Fibroblast of upper back skin (primary cell): ENCODE measurements at places on chromosomes 5 and 9.

- peak; percentile 5 for DNase-seq
Observed at GRCh38 chr9:21936161-21936560, 58.0 kb downstream of the CDKN2A start.

- DNase-seq: no peak
Observed at GRCh38 chr5:111685969-111686368, 71.0 kb downstream of the NREP start.

DNA sequence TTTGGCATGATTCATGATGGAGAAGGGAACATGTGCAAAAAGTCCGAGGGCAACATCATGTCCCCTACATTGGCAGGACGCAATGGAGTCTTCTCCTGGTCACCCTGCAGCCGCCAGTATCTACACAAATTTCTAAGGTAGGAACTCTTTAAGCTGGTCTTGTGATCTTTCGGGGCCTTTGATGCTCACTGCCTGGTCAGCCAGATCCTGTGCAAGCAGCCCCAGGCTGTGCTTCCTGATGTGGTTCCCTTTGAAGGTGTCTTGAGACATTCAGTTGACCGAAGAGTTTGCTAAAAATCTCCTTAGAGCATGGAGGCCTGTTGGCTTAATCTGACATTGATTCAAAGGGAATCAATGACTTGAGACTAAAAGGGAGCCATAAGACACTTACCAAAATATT is 60.0 kb downstream of the ADAMTS16 start:
- DNase-seq: no peak

DNA sequence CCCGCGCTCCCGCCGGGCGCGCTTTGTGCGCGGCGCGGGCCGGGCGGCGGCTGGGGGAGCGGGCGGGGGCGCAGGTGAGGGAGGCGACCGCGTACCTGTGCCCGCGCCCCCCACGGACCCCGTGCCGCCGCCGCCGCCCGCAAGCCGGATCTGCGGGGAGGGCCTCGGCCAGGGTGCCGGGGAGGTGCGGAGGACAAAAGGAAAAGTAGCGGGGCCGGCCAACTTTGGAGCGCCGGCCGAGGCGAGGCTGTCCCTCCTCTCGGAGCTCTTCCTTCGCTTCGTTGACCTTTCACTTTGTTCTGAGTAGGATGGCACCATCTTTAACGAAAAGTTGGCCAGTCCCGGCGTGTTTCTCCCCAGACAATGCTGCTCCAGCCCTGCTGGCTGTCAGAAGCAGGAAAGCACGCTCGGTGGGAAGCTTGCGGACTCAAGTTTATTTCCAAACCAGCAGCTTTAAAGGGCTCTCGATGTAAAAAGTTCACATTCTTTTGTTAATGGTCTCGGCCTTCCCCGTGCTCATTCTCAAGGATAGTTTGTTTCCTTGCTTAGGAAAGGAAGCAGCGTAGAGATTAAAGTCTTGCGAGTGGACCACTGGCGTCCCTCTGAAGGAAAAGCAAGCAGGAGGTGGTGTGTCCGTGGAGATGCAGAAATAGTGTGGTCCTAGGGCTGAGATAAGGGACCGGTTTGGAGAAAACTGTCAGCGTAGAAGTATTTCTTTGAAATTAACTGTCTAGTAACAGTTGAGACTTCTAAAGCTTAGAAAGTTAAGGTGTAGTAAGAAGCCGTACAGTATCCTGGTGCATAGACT is 639 bp downstream of the EHMT1 start:
- no peak for DNase-seq

DNA sequence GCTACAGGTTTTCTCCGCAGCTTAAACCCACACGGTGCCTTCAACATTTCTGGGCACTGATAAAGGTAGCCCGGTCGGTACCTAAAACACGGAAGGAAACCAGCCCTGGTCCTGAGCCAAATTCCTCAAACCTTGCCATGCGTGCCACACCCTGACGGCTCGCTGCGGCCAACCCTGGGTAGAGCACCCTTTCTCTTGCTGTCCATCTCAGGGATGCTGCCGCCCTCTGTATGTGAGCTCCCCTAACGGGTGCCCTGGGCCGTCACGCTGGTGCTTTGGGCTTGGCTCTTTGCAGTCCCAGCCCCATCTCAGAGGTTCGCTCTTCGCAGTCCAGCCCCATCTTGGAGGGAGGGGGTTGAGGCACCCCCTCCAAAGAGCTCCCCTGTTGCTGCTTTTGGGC is 43.9 kb downstream of the PNPLA7 start:
- DNase-seq: no peak
